DND-41 (cell line): ENCODE measurements at places on chromosomes 3 and 15.

DNA sequence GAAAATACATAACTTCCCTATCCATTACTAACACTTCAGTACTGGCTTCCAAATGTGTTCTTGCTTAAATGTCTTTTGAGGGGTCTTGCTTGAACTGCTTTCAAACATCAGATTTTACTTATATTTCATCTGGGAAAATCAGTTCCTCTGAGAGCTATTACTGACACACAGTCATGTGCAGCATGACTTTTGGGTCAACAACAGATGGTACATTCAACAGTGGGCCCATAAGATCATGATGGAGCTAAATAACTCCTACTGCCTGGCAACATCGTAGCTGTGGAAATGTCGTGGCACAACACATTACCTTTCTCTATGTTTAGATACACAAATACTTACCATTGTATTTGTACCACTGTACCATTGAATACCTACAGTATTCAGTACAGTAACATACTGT lies 43.8 kb downstream of the WWTR1 start:
- no peak for DNase-seq

DNA sequence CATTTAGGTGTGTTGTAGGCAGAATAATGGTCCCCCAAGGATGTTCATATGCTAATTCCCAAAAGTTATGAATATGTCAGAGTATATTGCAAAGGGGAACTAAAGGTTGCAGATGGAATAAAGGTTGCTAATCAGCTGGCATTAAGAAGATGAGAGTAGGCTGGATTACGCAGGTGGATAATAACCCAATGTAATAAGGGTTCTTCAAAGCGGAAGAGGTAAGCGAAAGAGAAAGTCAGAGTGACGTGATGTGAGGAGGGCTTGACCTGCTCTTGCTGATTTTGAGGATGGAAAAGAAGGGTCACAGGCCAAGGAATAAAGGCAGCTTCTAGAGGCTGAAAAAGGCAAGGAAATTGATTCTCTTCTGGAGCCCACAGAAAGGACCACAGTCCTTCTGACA lies 104.0 kb downstream of the STRIT1 start:
- no peak for DNase-seq

GRCh38 chr15:85625166-85625830 lies 169.4 kb downstream of the KLHL25 start:
- peak; percentile 37 for DNase-seq

DNA sequence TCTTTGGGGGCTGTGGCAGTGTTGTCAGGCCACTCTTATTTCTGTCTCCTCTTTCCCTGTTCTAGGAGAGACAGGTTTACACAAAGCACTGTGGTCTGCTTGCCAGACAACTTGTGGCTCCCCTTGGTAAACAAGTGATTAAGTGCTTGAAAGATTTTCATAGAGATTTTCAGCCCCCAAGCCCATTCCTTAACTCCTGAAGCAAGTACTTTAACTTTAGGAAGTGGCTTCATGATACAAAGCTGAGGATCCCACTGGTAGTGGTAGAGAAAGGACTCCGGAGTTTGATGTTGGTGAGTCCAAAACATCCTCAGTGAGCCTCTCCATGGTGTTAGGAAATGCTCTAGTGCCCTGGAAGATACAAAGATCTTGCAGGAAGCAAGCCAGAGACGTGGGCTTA lies 12.0 kb downstream of the ZBTB38 start:
- DNase-seq: no peak

- DNase-seq: no peak
Observed at GRCh38 chr15:51104512-51104911, 9.8 kb upstream of the TNFAIP8L3 start.

- no peak for DNase-seq
Observed at GRCh38 chr3:82002986-82003642, 241.7 kb upstream of the GBE1 start.

DNA sequence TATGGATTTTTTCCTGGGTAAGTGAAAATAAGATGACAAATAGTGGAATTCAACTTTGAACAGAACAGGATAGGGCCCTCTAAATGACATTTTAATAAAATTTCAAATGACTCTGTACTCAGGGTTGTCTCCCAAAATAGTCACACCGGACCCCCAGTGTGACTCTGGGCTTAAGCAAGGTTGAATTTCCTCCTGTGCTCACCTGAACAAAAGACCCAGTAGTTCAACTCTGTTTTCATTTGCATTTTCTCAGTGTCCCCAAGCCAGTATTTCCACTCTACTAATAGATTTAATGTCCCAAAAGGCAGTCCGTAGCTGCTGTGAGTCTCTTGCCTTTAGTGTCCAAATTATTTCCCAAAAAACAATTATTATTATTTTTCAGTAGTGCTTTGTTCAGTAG lies 296.6 kb downstream of the PLOD2 start:
- no peak for DNase-seq

- DNase-seq: no peak
Observed at GRCh38 chr3:177210744-177211502, 13.6 kb upstream of the TBL1XR1 start.

GRCh38 chr3:31862666-31863279 lies 118.3 kb downstream of the OSBPL10 start:
- no peak for DNase-seq

- DNase-seq: no peak
Observed at GRCh38 chr15:94154255-94154654, 77.1 kb upstream of the MCTP2 start.

DNA sequence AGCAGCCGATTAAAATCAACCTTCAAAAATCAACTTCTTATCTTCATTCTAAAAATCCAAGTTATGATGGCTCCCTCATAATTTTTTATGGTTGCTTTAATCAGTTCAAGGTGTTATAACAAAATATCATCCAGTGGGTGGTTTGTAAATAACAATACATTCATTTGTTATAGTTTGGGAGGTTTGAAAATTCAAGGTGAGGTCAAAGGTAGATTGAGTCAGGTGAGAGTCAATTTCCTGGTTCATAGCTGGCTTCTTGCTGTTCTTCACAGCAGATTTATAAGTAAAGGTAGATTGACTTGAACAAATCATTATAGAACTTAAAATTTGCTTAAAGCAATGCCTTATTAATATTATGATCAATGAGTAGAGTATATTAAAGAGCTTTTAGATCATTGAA lies 192.8 kb downstream of the CADM2 start:
- no peak for DNase-seq

GRCh38 chr15:74674161-74674560 lies 21.7 kb downstream of the EDC3 start:
- no peak for DNase-seq

- DNase-seq: no peak
Observed at GRCh38 chr3:133479895-133480669, 80.2 kb downstream of the BFSP2 start.
